ENCODE measurements at places on chromosomes 3 and 15.
A peak's percentile ranks its signal among the peaks of the same experiment; 100 is the strongest.

- DNase-seq: no peak
Observed at GRCh38 chr3:102733791-102734563, 299.2 kb downstream of the ZPLD1 start.

DNA sequence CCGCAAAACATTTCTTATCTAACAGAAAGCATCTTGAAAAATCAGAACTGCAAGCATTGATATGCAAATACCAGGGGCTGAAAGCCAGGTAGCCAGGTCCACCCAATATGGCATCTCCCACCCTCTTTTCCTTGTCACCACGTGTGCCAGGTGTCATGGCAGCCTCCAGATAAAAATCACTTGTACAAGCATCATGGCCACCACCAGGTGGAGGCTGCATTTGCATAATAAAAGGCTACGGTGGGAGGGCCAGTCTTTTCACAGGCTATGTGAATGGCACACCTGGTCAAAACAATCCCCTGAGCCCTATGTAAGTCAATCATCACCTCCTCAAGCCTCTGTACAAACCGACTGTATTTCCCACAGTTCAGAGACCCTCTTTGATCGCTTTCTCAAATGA lies 1233.1 kb upstream of the ALCAM start:
- DNase-seq: no peak

GRCh38 chr15:23561914-23562313 lies 3.6 kb upstream of the MKRN3 start:
- no peak for DNase-seq

GRCh38 chr15:70127770-70128413 lies 30.2 kb upstream of the TLE3 start:
- no peak for DNase-seq

- no peak for DNase-seq
Observed at GRCh38 chr3:126646674-126647073, 8.2 kb downstream of the TXNRD3 start.

DNA sequence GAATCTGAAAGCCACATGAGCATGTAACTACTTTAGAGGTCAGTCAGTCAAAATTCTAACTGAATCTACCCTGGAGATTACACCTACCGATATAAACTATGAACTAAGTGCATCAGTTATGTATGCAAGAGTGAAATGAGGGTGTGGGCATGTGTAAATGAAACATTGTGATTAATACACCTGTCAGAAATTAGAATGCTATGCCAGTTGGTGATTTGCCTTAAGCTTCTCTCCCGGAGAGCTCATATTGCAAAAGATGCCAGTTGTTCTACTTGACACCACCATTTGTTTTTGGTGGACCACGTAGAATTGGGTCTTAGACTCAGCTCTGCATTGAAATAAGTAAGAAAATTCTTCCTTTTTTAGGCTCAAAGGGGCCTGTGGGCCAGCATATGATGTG lies 91.0 kb upstream of the KBTBD8 start:
- no peak for DNase-seq

DNA sequence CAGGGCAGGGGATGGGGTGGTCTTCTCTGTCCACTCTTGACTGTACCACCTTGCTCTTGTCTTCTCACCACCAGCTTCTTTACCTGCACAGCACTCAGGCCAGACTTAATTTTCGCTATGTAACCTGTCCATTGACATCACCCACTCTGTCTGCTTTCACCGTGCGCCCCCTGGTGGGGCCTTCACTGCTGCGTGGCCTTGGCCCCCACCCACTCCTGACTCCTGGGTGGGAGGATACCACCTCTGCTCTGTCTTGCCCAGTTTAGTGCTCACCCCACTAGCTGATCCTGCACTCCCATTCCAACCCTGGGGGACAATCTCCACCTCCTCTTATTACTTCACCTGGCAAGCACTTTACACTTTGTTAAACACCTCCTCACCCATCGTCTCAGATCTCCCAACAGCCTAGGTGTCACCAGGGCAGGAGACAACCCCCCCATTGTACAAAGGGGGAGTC lies 17.7 kb downstream of the PTH1R start:
- peak; percentile 56 for DNase-seq

GRCh38 chr3:189631409-189631808 lies 220 bp downstream of the TP63 start:
- no peak for DNase-seq

- DNase-seq: no peak
Observed at GRCh38 chr15:89513284-89513683, 16.9 kb upstream of the RHCG start.

DNA sequence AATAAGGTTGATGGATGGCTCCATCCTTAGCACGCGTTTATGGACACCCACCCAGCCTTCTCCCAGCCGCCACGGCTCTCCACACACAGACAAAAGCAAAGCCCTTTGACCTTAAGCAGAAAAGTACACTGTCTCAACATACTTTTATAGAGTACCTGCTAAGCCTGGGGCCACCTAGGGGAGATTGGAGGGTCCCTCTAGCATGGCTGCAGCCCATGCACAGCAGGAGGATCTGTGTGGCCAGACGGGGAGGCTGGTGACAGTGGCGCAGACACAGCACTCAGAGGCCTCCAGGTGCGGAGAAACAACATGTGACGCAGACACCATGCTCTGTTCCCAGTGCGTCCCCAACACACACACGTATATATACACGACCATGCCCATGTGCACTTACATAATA lies 174.9 kb downstream of the XXYLT1 start:
- no peak for DNase-seq

- no peak for DNase-seq
Observed at GRCh38 chr3:24211381-24211780, 266.3 kb downstream of the NR1D2 start.

- DNase-seq: no peak
Observed at GRCh38 chr3:71872256-71872655, 87.3 kb upstream of the PROK2 start.

DNA sequence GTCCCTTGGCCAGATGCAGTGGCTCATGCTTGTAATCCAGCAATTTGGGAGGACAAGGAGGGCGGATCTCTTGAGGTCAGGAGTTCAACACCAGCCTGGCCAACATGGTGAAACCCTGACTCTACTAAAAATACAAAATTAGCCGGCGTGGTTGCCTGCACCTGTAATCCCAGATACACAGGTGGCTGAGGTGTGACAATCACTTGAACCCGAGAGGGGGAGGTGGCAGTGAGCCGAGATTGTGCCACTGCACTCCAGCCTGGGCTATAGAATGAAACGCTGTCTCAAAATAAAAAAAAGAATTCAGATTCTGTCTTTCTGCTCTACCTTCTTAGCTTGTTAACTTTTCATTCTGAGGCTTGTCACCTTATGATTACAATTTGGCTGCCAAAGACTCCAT lies 22.1 kb downstream of the MYO5A start:
- no peak for DNase-seq

DNA sequence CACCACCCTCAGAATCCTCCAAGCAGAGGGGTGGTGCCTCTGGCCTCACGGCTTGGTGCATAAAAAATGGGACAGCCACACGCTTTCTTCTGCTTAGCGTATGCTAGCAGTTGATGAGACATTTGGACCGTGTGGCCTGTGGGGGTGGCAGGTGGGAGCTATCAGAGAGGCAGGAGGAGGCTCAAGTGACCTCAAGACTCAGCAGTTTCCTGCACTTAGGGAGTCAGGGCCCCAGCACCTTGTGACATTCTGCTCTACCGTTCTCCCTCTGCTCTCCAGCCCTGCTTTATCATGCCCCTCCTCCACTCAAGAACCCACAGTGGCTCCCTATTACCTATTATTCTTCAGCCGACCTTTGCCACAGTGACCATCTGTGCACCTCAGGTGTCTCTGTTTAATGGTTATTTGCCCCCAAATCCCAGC lies 41.0 kb upstream of the CGNL1 start:
- no peak for DNase-seq

DNA sequence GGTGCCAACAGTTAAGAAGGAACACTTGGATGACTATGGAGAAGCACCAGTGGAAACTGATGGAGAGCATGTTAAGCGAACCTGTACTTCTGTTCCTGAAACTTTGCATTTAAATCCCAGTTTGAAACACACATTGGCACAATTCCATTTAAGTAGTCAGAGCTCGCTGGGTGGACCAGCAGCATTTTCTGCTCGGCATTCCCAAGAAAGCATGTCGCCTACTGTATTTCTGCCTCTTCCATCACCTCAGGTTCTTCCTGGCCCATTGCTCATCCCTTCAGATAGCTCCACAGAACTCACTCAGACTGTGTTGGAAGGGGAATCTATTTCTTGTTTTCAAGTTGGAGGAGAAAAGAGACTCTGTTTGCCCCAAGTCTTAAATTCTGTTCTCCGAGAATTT lies 3.0 kb downstream of the SKIL start:
- DNase-seq: no peak

GRCh38 chr15:41862515-41863116 lies 24.0 kb downstream of the PLA2G4B start:
- DNase-seq: no peak

- no peak for DNase-seq
Observed at GRCh38 chr15:96790004-96790403, 459.5 kb downstream of the NR2F2 start.

DNA sequence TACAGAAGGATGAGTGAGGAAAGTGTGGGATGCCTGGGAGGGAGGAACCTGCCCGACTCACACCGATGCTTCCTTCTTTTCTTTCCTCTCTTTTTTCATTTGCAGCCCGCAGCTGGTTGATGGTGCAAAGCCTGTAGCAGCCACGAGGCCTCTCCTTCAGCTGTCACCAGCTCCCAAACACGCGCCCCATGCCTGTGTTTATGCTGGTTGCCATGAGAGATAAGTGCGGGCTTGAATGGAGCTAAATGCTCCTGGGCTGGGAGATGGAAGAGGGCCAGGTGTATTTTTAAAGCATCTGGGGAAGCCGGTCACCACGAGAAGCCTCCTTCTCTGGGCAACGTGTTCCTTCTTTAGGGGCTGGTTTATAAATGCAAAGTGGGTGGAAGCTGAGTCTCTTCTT lies 9.3 kb downstream of the COLQ start:
- no peak for DNase-seq

GRCh38 chr3:37174532-37175126 lies at the start of gene LRRFIP2:
TSS of gene LRRFIP2 (minus strand) at chr3:37174582. CDS start at chr3:37148983, 25,599 bp downstream.
- no peak for DNase-seq

DNA sequence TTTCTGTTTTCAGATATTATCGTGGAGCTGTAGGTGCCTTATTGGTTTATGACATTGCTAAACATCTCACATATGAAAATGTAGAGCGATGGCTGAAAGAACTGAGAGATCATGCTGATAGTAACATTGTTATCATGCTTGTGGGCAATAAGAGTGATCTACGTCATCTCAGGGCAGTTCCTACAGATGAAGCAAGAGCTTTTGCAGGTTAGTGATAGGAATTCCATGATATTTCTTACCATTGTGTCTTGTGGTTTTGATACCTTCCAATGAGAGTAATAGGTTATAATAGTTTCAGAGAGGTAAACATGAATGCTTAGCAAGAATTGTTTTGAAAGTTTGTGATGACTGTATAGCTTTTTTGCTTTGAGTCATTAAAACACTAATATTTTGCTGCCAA lies 8.5 kb downstream of the RAB11A start:
- no peak for DNase-seq

DNA sequence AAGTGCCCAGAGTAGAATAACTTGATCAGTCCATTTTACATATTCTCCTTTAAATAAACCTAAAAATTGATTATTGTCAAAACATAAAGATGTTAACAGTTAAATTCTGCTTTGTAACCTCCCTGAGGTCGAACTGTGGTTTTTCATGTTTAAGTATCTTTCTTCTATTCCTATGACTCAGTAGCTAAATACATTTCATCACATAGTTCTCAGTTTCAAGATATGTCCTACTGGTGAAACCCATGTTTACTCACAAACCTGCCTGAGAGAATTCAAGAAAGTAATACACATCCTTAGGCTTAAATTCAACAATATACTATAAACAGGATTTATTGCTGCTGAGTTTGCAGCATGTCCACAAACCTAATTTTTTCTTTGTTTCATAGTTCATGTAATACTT lies 692.9 kb downstream of the ZPLD1 start:
- DNase-seq: no peak

GRCh38 chr3:122055215-122055614 lies at the start of gene CD86:
TSS of gene CD86 (plus strand) at chr3:122055362. CDS start at chr3:122055490, 128 bp downstream.
- DNase-seq: no peak

- no peak for DNase-seq
Observed at GRCh38 chr3:178833695-178834094, 237.9 kb downstream of the ZMAT3 start.

- DNase-seq: no peak
Observed at GRCh38 chr3:126375835-126376331, 18.7 kb upstream of the KLF15 start.

- no peak for DNase-seq
Observed at GRCh38 chr15:65724464-65725215, 67.5 kb downstream of the DENND4A start.

GRCh38 chr15:29887721-29888120 lies 65.5 kb upstream of the TJP1 start:
- DNase-seq: no peak

All from activated T-cell treated with anti-CD3 and anti-CD28 coated beads for 24 hours (primary cell).